NCI-H1048 (cell line): ENCODE measurements at places on chromosomes 4 and X.

GRCh38 chr4:100042711-100043110 lies 92.6 kb upstream of the H2AZ1 start:
- DNase-seq, result no peak

GRCh38 chr4:151407466-151408379 lies 1.3 kb upstream of the FHIP1A start:
- DNase-seq, result no peak

- no peak for DNase-seq
These were observed 185.2 kb downstream of the LDB2 start for GRCh38 chr4:16713271-16713670.

DNA sequence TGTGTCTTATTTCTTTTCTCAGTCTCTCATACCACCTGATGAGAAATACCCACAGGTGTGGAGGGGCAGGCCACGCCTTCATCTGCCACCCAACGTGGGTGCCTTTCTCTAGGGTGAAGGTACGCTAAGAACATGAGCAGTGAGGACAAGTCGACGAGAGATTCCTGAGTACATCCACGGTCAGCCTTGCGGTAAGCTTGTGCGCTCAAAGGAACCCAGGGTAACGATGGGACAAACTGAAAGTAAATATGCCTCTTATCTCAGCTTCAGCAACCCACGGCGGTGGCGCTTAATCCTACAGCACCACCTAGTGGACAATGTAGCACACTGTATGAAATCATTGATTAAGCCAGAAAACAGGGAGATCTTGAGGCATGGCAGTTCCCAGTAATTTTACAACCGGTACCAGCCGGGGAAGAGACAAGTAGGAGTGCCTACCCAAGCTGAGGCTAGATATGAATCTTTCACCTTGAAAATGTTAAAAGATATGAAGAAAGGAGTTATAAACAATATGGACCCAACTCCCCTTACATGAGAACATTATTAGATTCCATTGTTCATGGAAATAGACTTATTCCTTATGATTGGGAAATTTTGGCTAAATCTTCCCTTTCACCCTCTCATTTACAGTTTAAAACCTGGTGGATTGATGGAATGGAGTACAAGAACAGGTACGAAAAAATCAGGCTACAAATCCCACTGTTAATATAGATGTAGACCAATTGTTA lies 63.0 kb downstream of the ZNF732 start:
- DNase-seq, result peak; percentile 38

DNA sequence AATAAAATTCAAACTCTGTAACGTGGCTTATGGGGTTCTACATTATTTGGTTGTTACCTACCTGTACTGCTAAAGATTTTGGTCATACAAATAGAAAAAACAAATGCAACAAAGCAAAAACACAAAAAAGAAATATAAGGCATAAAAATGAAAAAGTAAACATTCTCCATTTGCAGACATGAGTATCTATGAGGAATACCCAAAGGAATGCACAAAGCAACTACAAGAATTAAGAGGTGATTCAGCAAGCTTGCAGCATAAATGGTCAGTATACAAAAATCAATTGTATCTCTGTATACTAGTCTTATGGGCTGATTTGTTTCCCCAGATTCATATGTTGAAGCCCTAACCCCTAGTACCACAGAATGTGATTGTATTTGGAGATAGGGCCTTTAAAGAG lies 3.6 kb upstream of the PDE5A start:
- no peak for DNase-seq

GRCh38 chrX:147570483-147570882 lies 341.2 kb upstream of the FMR1 start:
- DNase-seq, result no peak

- DNase-seq, result no peak
These were observed 410.9 kb downstream of the PDGFC start for GRCh38 chr4:156560701-156561100.

GRCh38 chrX:120794525-120794975 lies 81.1 kb downstream of the CT47B1 start:
- no peak for DNase-seq

- no peak for DNase-seq
These were observed 53.2 kb downstream of the ADGRA3 start for GRCh38 chr4:22462688-22463087.

GRCh38 chr4:184329659-184330400 lies 112.2 kb upstream of the ENPP6 start:
- DNase-seq, result no peak

DNA sequence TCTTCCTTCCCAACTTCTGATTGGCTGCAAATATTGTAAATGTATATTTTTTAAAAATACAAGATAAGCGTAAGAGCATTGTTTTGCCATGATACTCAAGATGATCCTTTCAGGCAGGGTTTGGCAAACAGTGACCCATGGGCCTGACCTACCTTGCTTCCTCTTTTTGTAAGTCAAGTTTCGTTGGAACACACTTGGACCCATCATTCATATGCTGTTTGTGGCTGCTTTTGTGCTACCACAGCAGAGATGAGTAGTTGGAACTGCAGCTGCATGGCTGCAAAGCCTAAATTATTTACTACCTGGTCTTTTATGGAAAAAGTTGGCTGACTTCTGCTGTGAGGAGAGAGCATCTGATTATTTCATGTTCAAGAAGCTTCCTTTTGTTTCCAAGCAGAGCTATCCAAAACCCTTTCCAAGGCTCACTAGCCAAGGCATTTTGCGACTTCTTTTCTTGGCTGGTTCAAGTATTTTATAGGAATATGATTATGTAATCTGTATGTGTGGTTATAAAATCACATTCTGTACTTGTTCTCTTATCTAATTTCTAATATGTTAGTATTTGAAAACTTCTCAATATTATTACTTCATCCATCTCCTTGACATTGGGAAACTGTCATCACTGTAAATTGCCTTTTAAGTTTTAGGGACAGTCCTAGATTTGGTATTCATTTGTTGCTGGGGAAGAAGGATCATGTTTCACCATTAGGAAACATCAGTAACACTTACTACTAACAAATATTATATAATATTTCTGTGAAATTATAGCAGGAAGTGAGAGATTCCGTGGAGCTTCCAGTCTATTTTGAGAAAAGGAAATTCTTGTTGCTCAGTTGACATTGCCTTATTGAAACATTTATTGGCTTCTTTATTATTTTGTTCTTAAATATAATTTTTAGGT lies 109.2 kb downstream of the ARHGAP10 start:
- DNase-seq, result no peak

GRCh38 chr4:123673971-123674370 lies 277.4 kb downstream of the SPRY1 start:
- DNase-seq, result no peak

GRCh38 chr4:28772066-28772465 lies 1911.4 kb downstream of the STIM2 start:
- DNase-seq, result no peak

GRCh38 chr4:144579411-144580030 lies 66.4 kb upstream of the HHIP start:
- no peak for DNase-seq

DNA sequence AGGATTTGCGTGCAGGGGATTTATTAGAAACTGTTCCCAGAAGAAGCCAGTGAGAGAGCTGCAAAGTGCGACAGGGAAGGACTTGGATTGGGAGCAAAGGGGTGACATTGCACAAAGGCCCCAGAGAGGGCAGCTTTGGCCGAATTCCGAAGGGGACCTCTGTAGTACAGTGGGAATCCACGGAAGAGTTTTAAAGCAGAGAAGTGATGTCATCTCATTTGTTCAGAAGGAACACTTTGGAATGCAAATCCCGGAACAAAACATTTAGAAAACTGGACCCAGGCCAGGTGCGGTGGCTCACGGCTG lies 71.7 kb downstream of the FAM184B start:
- no peak for DNase-seq

DNA sequence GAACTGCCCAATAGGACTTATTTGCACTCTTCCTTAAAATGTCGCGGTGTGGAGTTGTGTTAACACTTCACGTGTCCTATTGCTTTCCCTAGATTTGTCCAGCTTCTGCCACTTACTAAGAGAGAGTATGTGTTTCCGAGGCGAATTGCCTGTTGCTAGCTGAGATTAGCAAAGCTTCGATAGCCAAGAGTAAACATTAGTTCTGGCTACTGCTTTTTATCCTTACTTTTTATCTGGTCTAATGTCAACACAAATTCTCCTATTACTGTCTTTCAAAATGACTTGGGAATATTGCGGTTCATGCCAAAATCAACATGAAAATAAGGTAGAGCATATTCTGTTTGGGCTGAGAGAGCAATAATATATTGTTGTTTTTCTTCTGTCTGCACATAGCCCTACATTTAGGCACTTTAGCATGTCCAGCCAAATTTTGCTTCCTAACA lies 90.4 kb upstream of the VEGFC start:
- no peak for DNase-seq

GRCh38 chr4:80694171-80694570 lies 336.3 kb upstream of the BMP3 start:
- DNase-seq, result no peak

GRCh38 chr4:76430519-76431388 lies 4.3 kb upstream of the SHROOM3 start:
- no peak for DNase-seq
